Uterus (tissue), 4 donors: ENCODE measurements at places on chromosomes 7 and 10. TPM values are rescaled to one million over a fixed set of nuclear protein-coding genes. Genes with fewer than 3 reads are reported as not detected.

GRCh38 chr10:50400694-50401093 is 149.4 kb upstream of the ASAH2 start:
- DNase-seq: no peak

GRCh38 chr7:151024435-151025056 is at the start of gene ATG9B:
Gene ATG9B (minus strand): TSS chr7:151024494. CDS start chr7:151024423, 71 bp downstream.
- DNase-seq: no peak

DNA sequence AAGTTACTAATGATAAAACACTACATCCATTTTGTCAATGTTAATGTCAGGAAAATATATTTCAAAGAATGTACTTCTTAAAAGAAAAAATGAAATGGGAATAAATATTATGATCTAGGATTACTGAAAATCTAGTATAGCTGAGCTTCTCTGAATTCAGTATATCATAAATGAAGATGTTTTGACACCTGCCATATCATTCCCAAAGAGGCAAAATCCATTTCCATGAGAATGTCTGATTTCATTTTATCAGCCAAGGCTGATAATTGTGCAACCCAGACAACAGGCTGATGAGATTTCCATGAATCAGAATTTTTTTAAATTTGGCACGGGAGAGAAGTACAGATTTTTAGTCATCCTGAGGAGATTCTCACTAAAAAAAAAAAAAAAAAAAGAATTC is 32.5 kb downstream of the ZFAND4 start:
- DNase-seq: no peak

- DNase-seq: no peak
These were observed 28.9 kb downstream of the PPP1R3C start for GRCh38 chr10:91603931-91604331.

SLC26A4 gene
- 1.2 TPM for total RNA-seq

DNA sequence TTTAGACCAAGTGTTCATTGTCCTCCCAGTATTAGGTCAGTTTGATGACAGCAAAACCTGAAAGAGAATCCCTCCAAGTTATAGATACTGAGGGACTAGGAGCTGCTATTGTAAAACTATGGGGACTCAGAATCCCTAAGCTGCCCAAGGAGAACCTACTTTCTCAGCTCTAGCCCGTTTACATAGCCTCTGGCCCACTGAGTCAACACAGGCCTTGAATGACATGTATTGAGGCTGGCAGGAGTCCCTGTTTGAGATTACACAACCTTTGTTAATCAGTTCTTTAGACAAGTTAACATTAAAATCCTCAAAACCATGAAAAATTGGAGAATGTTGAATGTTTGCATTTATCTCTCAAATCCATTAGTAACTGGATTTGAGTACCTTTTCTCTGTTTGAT is 1079.0 kb downstream of the KCNMA1 start:
- DNase-seq: peak; percentile 84

GRCh38 chr7:148650232-148650858 is 48.4 kb upstream of the CUL1 start:
- DNase-seq: no peak

DNA sequence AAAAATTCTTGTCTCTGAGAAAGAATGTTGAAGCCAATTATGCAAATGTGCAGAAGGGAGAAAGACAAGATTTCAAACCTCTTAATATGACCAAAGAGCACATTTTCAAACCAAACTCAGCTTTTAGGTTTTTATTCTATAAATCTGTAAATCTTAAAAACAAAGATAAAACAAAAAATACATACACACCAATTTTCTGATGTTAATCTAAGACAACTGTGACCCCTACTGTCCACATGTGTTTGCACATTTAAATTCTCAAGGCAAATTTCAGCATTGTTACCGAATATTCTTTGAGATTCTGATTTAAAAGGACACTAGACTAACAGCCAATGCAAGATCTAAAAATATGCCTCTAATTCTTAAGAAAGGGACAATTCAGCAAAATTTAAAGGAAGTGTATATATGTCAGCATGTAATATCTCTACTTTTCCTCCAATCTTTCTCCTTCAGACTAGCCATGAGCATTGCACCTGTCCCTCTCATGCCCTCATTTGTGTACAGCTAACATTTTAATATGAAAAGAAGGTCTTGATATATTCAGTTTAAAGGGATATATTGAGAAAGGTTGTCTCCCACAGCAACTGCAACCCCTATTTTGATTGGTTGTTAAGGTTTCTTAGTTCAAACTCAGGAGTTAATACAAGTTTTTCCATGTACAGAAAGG is 417.9 kb downstream of the IPMK start:
- DNase-seq: no peak

C7orf33 gene
- total RNA-seq: not detected

STAM gene
- 27.2 TPM for total RNA-seq

DNA sequence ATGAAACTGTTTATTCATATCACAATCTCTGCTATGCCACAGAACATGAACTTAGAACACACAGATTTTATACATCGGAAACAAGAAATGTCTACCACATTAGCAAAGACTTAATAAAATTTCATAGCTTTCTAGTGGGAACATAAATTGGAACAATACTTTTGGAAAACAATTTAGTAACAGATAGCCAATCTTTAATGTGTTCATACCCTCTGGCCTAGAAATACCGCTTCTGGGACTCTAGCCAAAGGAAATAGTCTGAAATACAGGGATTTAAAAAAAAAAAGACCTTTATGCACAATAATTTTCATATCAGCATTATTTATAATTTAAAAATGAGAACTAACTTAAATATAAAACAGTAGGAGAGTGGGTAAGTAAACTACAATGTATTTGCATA is 168.5 kb downstream of the PLXNA4 start:
- no peak for DNase-seq

DNA sequence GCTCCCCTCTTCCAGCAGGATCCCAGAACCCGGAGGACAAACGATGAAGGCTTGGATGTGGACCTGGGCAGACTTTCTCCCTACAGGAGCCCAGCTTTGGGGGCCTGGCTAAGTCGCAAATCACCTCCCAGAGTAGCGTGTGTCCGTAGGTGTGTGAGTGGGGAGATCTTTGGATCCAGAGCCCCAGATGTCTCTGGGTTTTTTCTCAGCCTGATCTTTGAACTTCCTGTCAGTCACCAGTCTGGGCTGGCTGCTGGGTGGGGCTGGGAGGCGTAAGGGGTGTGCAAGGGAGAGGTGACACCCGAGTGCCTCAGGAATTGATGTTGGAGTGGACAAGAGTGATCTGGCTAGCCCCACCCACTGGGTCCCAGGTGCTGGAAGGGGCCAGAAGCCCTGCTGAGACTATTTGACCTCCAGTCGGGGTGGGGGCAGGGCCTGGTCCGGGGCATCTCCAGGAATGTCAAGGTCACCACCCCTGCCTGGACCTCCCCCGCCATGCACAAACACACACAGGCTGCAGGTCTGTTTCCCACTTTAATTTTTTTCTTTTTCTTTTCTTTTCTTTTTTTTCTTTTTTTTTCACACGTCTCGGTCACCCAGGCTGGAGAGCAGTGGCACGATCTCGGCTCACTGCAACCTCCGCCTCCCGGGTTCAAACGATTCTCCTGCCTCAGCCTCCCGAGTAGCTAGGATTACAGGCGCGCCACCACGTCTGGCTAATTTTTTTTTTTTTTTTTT is at the start of gene MOGAT3:
TSS of gene MOGAT3 (minus strand) at position 175 of the 738 bp plus-strand sequence. CDS start 182 bp downstream, outside the sequence.
- DNase-seq: no peak

DNA sequence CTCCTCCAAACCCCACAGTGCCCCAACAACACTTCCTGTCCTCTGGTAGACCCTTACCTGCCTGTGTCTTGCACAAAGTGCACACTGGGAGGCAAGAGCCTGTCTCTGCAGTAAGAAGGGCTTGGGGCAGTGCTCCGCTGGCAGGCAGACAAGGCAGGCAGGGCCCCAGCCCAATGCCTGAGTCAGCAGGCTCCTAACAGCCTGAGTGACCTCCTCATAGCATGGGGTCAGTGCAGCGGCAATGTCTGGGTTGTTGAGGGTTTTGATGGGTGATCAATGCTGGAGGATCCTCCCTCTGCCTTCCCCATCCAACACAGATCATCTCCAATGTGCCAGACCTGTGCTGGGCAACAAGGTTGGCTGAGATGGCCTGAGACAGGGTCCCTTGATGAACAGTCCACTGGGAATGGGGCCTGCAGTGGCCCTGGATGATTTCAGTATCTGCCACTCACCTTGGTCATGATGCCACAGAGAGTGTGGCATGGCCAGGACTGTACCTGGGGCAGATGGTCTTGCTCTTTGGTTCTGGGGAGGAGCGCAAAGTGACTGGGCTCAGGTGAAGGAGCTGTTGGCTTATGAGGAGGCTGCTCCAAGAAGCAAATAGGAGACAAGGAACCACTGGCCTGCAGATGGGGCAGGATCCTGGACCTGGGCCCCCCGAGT is 55.6 kb upstream of the CAMK2B start:
- no peak for DNase-seq

- no peak for DNase-seq
These were observed 385.8 kb upstream of the C7orf33 start for GRCh38 chr7:148204639-148205304.

DNA sequence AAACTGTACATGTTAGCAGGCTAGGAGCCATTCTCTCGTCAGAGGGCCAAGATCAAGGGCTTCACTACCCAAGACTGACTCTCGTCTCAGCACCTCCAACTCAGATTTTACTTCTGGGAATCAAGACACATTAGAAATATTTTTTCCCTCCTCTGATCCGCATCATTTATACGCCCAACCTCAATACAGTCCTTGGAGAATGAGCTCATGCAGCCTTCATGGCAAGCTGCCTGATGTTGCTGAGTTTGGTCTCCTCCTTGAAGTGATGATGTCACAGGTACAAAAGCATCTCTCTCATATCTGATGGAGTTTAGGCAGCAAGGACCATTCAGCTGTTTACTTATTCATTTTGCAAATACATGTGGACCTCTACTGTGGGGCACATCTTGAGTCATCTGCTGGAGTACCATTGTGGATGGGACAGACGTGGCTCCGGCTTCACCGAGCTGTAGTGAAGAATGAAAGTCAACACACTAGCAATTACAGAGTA is 114.0 kb downstream of the BMPER start:
- no peak for DNase-seq

DNA sequence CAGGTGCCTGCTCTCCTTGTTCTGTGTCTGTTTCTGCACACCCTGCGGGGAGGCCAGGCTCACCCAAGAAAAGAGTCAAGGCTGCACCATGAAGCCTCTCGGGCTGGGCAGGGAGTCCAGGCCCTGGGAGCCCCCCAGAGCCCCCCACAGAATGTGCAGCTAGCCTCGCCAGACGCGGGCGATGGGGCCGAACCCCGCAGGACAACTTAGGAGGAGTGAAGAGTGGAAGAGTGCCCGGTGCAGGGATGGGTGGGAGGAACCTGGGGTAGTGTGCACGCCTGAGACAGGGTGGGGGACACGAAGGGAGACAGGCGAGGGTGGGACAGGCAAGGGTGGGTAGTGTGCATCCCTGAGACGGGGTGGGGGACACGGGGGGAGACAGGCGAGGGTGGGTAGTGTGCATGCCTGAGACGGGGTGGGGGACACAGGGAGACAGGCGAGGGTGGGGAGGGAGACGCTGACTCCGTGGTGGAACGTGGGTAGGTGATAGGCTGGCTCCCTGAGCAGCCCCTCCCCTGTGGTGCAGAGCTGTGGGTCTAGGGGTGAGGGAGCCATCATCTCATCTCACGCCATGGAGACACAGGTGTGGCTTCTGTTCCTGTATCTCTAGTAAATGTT is 615.4 kb downstream of the DNAJB6 start:
- no peak for DNase-seq

GRCh38 chr10:3391657-3392056 is 219.1 kb upstream of the PITRM1 start:
- DNase-seq: no peak

DNA sequence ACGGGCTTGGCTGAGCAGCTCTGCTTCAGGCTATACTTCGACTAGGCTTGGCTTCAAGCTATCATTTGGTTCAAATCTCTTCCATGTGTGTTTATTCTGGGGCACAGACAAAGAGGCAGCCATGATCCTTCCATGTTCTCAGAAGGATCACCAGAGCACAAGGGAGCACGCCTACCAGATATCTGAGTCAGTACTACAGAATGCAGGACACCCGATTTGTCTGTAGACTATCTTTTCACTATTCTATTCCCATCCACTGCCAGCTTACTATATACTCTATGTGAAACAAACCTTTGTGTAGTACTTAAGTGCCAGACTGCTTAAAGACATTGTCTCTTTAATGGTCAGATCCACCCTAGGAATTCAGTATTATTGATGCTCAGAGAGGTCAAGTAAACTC is 35.1 kb downstream of the CH25H start:
- DNase-seq: no peak

CDK6 gene
- 117 TPM for total RNA-seq

GRCh38 chr7:19030281-19030680 is 87.2 kb downstream of the TWIST1 start:
- DNase-seq: no peak

DNA sequence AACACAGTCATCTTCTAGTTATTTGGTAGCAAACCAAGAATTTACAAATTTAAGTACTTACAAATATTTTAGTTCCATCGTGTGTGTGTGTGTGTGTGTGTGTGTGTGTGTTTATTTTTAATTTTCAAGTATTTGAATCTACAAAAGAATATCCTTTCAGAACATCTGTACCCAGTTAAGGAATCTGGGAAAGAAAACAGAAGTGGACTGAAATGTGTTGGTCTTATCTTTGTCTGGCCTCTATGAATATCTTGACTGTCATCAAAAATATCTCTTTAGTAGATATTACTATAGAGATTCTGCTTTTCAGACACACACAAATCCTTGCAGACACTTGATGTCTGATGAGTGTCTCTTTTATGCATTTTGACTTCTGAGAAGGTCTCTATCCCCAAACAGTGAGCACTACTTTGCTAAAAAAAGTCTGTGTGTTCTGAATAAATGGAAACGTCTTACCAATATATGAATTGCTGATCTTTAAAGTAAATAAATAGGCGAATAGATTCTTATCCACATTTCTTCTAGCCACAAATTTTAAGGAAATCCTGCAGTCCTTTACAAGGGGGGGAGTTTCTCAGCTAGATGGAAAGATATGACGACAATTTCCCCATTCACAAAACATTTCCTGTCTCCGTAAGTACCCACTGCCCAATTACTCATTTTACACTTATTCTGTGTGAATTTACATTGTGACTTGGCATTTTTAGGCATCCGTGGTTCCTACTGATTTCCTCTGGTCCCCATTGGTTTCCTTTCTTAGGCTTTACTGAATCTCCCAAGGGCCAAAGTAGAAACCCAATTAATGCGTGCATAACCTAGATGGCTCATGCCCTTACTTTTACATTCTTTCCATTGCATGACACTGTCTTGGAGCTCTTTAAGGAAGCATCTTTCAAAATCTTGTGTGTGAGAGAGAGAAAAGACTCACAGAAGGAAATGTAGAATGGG is 36.0 kb downstream of the NRCAM start:
- DNase-seq: no peak

CLRN3 gene
- total RNA-seq: not detected

GJD4 gene
- total RNA-seq: not detected
